ENCODE measurements at places on chromosomes 3 and 15.

DNA sequence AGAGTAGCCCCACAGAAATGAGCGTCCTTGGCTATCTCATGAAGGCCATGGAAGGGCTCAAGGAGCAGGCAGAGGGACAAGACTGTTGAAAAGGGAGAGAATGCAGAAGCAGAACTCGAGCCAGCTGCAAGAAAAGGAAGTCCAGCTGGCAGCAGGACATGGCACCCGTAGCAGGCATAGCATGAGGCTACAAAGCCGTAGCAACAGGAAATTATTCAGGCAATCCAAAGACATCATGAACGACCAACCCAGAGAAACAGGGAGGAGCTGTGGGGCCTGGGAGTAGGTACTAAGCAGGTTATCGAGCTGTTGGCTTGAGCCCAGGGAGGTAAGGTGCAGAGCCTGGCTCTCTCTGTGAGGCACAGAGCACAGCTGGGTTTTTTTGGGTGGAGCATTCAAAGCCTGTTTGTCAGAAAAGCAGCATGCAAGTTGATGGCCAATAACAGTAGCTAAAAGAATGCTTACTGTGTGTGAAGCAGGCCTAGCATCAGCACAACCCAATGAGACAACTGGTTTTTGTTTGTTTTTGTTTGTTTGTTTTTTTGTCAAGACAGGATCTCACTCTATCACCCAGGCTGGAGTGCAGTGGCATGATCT is 144.0 kb upstream of the SMAD3 start:
- no peak for DNase-seq

GRCh38 chr15:55868707-55869106 is 124.7 kb downstream of the NEDD4 start:
- DNase-seq = no peak

GRCh38 chr3:178709051-178709450 is 172.8 kb downstream of the KCNMB2 start:
- DNase-seq = no peak

- no peak for DNase-seq
These were observed 36.5 kb downstream of the GOLGA6L10 start for GRCh38 chr15:82312586-82313349.

GRCh38 chr3:106850437-106850836 is 526.8 kb upstream of the CCDC54 start:
- DNase-seq = no peak
